ENCODE measurements at places on chromosomes 2 and 18. TPM values are rescaled to one million over a fixed set of nuclear protein-coding genes. Genes with fewer than 3 reads are reported as not detected.

- no peak for DNase-seq
Observed at GRCh38 chr2:127330753-127331152, 36.8 kb upstream of the ERCC3 start.

GRCh38 chr2:241002275-241003046 lies 4.0 kb downstream of the SNED1 start:
- DNase-seq: no peak

GRCh38 chr2:209840434-209840833 lies 68.8 kb downstream of the UNC80 start:
- DNase-seq: no peak

Gene ACSL3
- total RNA-seq: 84.2 TPM

Gene PLEK
- total RNA-seq: under 0.01 TPM

Gene RNF125
- total RNA-seq: under 0.01 TPM
